GM12864 (cell line): ENCODE measurements at places on chromosomes 5 and 9.

DNA sequence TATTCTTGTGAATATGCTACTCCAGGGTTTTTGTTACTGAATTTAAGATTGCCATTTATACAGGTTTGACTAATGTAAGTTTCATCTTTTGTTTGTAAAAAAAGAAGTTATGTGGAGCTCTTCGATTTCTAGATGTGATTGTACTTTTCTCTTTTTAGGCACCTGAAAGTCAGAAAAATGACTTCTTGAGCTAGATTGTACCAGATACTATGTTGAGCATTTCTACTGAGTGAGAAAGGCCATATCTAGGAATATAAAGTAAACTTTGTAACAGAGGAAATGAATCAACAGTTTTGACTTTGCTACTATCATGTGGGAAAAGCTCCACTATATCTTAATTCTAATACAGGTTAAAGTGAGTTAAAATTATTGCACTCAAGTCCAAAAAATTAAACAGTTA lies 25.1 kb downstream of the SMC5 start:
- DNase-seq = no peak

DNA sequence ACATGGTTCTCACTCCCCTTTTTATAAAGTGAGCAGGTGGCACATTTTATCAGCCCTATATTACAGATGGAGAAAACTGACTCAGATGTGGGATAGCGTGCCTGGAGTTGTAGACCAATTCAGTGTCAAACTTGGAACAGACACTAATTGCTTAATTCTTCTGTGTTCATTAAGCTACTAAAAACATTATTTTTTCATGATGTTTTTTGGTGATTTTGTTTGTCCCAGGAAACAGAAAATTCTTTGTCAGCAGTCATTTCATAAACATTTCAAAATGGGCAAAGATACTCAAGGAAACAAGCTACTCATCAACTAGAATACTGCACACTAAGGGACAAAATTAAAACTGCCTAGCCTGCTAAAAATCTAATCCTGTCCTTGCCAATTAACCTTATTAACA lies 2.2 kb downstream of the ABHD17B start:
- no peak for DNase-seq

DNA sequence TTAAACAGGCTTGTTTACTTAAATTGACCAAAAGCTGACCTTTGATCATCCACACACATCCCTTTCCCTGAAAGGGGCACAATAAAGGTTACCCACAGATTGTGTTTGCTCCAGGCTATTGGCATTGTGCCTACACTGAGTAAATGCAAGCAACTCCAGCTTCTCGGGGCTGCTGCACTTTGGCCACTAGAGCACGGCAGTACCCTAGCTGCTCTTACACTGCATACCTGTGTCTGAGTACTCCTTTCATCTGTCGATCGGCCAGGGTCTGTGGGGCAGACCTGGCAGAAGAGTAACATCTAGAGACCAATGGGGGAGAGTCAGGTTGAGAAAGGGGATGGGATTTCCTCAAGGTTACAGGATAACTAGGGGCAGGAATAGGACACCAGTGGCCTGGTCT lies 281.9 kb upstream of the NMUR2 start:
- no peak for DNase-seq

- no peak for DNase-seq
Observed at GRCh38 chr5:42719034-42719433, 37.6 kb upstream of the CCDC152 start.

- no peak for DNase-seq
Observed at GRCh38 chr9:106961623-106962022, 98.7 kb downstream of the ZNF462 start.

- no peak for DNase-seq
Observed at GRCh38 chr5:128984480-128984879, 19.2 kb downstream of the SLC27A6 start.

GRCh38 chr5:66442951-66443445 lies 153.2 kb upstream of the MAST4 start:
- no peak for DNase-seq

DNA sequence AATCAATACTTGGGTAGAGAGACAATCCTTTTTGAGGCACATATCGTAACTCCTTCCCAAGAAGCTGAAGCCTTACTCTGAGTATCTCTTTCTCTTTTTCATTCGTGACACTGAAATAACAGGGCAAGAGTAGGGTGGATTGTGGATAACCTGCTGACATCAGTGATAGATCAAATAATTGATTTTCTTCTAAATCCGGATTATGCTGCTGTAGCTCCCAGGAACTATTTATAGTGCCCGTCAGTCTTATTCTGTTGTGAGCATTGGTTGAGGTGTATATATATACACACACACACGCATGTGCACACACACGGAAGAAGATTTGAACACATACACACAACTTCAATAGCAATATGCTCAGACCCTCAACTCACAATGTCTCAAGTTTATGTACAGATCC lies 43.2 kb upstream of the GLRA1 start:
- DNase-seq = no peak

DNA sequence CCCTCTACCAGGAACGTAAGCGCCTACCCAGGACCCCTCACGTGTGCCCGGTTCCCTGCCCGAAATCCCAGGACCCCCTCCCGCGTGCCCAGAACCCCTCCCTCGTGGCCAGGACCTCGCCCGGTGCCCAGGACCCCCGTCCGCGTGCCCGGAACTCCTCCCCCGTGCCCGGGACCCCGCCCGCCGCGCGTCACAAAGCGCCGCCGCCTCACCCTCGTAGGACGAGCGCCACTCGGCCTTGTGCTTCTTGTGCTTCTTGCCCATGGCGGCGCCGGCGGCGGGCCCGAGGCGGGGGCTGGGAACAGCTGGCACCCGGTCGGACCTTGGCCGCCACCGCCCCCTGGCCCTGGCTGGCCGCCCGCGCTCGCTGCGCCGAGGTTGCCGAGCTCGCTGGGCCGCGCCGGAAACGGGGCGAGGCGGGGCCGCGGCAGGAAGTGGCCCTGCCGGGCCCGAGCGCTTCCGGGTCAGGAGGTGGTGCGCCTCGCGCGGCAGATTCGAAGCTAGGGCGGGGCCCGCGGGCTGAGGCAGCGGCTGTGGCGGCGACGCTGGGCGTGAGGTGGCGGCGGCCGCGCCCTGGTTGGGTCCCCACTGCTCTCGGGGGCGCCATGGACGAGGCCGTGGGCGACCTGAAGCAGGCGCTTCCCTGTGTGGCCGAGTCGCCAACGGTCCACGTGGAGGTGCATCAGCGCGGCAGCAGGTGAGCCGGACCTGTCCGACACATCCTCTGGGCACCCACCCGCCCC lies at the start of the genes BRD9 and TRIP13:
Gene BRD9 (minus strand): TSS at position 408 of the 743 bp plus-strand sequence. CDS start 144 bp downstream, at position 264.
Gene TRIP13 (plus strand): TSS at position 491 of the 743 bp plus-strand sequence. CDS start 115 bp downstream, at position 606.
- no peak for DNase-seq

GRCh38 chr5:115386657-115387056 lies 90.2 kb upstream of the CCDC112 start:
- no peak for DNase-seq

DNA sequence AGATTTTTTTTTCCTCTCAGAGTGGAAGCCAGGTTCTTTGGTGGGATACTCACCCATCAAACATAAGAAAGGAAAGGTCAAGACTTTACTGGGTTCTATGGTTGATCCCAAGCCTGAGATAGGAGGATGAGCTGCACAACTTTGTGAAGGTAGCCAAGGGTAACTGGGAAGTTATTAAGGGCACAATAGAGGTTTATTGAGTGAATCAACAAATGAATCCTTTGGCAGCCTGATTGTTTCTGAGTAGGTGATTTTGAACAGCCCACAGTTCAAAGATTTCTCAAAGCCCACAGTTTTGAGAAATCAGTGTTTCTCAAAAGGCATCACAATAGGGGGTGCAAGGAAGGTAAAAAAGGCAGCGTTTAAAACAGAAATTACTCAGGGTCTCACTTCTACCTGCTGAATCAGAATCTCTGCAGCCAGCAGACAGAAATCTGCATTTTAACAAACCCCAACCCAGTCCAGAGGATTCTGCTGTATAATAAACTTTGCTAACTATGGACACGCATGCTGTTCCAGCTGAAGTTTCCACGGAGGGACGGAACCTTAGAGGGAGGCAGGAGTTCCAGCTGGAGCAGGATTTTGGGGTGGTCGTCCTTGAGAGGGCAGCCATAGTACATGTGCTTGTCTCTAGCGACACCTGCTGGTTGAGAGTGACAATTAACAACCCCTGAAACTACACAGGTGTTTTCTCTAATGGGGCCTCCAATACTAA lies 32.7 kb upstream of the FSD1L start:
- peak; percentile 24 for DNase-seq

- DNase-seq = no peak
Observed at GRCh38 chr5:66867618-66868322, 271.6 kb downstream of the MAST4 start.

GRCh38 chr9:120941046-120941770 lies 14.6 kb upstream of the TRAF1 start:
- no peak for DNase-seq

DNA sequence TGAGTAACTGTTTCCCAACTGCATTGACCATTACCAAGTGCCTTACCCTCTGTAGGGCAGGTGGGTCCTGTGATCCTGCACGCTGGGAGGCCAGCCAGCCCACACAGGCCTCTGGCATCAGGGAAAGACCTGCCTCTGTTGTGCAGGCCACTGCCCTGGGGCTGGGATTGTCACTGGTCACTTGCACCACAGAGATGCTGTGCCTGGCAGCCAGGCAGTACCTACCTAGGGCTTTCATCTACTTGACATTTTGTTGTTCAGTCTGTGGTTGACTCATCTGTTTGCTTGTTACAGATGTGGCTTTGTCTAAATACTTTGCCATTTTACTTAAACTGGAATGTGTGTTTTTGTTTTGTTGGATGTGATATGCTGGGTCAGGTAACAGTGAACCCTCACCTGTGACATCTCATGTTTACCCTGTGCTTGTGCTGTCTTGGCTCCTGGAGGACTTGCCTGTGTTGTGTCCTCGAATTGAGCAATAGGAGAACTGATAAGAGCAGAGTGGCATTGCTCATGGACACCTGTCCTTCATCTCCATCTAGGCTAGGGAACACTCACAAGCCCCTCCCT lies 32.8 kb downstream of the SECISBP2 start:
- DNase-seq = no peak

DNA sequence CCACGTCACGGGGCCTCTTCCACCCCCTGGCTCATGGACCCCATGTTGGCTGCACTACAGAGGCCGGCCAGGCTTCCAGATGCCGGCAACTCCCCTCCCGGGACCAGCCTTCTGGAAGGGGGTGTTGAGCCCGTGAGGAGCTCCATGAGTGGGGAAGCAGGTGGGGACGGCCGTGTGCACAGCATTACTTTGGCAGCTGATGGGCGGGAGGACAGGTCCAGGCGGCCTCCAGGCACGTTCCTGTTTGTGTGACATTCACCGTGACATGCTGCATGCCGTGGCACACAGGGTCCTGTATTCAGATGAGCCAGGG lies 29.1 kb upstream of the ABO start:
- DNase-seq = no peak

DNA sequence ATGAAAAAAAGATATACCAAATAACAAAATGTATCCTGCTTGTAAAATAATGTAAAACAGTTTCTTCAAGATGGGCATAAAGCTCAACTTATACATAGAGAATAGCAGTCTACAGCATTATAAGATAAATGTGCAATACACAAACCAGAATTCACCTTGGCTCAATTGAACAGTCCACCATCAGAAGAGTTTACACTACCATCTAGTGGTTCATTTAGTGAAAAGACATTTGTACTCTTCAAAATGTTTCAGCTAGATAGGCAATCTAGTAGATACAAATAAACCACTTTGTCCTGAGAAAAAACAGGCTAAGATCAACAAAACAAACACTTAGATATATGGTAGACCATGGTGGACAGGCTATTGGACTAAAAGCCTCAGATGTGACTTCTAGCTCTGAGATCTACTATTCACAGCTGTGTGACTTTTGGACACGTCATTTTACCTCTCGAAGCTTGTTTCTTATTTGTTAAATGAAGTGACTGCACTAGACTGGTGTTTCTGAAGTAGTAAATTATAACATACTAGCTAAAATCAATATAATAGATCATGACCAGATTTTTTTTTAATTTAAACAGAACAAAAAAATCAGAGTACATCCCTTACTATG lies 22.1 kb upstream of the TPD52L3 start:
- DNase-seq = peak; percentile 10

- no peak for DNase-seq
Observed at GRCh38 chr9:126165755-126166154, 160.9 kb upstream of the MVB12B start.

- DNase-seq = no peak
Observed at GRCh38 chr9:89666364-89666763, 61.6 kb downstream of the GADD45G start.

GRCh38 chr9:137606005-137606621 lies 627 bp downstream of the ARRDC1 start:
- no peak for DNase-seq

GRCh38 chr5:61467766-61468482 lies 135.9 kb downstream of the ZSWIM6 start:
- DNase-seq = no peak

DNA sequence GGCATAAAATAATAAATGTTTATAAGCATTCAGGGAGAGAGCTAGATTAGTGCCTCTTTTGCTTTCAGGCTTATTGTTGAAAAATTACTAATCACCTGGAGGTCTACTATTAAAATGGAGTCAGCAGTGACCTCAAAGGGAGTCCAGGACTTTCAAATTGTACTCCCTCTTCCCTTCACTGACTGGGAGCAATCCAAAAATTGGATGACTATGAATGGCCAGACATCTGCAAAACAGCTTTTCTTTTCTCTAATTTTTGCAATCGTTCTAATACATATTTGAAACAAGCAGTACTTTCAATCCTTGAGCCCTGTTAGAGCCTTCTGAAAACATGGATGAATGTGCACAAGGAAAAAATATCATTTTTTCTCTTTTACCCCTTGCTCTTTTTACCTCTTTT lies 461.8 kb downstream of the TMEM232 start:
- DNase-seq = no peak

GRCh38 chr9:89880161-89880560 lies 275.3 kb downstream of the GADD45G start:
- DNase-seq = no peak

- no peak for DNase-seq
Observed at GRCh38 chr5:142317753-142318152, 7.1 kb downstream of the SPRY4 start.

- no peak for DNase-seq
Observed at GRCh38 chr5:145341842-145342241, 493.3 kb downstream of the PRELID2 start.

DNA sequence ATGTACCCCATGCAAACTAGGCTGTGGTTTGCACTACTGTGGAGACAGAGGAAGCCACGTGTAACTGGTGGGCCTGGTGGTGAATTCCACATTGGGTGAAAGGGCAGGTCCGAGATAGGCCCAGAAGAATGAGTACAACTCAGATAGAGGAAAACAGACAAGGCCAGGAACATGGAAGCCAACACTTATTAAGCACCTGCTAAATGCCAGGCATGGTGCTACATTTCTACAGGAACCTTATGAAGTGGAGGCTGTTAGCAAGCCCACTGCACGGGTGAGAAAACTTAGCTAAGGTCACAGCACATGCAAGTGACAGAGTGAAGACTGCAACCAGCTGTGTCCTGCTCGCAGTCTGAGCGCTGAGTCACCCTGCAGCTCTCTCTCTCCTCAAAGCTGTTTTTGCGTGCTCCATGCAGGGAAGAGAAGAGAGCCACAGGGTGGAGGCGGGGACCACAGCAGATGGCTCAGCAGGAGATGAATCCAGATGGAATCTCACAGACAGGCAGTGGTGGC lies 65.5 kb upstream of the SPTLC1 start:
- DNase-seq = no peak

GRCh38 chr9:24572406-24572805 lies 26.7 kb upstream of the IZUMO3 start:
- no peak for DNase-seq

GRCh38 chr9:133845440-133845839 lies 107.3 kb upstream of the SARDH start:
- DNase-seq = no peak
